ENCODE measurements at places on chromosomes 1 and 21.

DNA sequence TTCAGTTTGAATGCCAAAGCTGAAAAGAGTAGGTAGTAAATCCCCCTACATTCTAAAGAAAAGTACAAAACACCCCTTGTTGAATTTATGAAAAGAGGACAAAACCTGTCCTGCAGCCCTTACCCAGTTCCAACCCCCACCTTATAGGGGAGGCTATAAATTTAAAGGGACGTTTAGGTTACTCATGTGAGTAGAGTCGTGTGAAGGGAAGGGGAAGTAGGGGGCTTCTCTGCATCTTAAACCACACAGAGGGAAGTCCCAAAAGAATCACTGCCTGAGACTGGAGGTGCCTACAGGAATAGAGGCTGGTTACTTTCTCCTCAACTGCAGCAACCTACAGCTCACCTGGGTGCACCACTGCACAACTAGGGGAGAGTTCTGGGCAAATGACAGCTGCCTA lies 36.7 kb upstream of the KIRREL1 start:
- no peak for DNase-seq

DNA sequence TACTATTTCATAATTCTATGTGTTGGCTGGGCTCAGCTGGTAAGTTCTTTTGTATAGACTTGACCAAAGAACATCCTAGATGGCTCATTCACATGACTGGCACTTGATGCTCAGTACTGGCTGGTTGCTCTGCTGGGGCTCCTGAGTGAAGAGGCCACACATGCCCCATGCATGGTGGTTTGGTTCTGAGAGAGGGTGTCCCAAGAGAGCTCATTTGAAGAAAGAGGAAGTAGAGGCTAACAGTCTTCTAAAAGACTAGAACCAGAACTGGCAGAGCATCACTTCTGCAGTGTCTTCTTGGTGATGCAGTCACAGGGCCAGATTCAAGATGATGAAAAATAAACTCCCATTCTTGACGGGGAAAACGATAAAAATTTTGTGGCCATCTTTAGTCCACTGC lies 5.2 kb upstream of the BACH1 start:
- DNase-seq: no peak

GRCh38 chr1:119321666-119322419 lies 46.7 kb upstream of the HAO2 start:
- DNase-seq: no peak

DNA sequence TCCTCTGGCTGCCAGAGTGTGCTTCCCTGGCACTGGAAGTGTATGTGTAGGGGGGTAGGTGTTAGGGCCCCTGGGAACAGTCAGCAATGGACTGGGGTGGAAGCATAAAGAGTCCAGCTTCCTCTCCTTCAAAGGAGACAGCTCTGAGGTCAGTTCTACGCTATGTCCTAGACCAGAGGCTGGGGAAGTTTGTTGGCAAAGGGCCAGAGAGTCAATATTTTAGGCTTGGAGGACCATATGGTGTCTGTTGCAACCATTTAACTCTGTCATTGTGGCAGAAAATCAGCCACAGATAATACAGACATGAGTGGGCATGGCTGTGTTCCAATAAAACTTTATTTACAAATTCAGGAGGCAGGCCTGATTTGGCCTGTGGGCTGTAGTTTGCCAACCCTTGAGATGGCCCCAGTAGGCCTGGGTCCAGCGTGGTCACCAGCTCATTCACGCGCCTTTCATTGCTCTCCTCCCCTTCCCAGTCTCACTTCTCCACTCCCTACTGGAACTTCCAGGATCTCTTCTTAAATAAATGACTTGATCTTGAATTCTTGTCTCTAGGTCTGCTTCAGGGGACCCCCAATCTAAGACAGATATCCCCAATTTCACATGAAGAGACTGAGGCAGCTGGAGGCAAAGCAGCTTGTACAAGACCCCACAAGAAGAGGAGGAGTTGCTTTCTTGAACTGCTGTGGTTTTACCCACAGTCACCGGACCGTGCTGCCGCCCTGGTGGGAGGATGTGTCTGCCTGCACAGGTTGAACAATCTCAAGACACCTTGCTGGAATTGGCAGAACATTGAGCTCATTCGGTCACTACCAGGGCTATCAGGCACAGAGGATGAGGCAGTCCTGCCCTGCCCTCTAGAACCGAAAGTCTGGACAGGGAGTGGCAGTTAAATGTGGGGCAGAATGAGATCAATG lies 162.4 kb upstream of the POU3F1 start:
- DNase-seq: no peak

DNA sequence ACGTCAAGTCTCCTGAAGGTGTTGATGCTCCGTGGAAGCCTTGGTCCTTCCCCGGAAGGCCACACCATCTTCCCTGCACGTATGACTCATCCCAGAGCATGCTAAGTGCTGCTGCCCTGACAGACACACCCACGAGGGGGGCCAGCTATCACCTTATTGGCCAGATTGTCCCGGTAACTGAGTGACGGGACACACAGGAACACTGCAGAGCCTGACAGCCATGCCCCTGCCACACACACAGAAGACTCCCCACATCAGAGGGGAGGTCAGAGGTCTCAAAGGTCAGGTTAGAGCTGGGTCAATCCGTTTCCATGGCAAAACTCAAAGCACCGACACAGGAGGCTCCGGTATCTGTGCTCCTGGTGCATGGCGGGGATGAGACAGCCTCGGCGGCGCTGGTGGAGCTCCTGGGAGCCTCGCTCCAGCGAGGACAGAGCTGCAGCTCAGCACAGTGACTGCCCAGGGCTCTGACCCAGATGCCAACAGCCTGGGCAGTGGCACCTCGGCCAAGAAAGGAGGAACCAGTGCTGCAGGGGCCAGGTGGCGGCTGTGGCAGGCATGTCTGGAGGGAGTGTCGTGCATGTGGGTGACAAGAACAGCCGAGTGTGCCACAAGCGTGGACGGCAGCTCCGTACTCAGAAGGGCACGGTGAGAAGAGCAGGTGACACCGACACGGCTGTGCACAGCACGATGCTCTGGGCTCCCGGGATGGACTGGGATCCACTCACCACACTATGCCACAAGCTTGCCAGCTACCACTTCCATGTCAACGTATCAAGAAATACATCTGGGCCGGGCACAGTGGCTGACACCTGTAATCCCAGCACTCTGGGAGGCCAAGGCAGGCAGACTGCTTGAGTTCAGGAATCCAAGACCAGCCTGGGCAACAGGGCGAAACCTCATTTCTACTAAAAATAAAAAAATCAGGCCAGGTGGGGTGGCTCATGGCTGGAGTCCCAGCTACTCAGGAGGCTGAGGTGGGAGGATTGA lies 14.8 kb upstream of the TMEM240 start:
- no peak for DNase-seq

GRCh38 chr1:83516369-83516768 lies 482.6 kb downstream of the TTLL7 start:
- no peak for DNase-seq

DNA sequence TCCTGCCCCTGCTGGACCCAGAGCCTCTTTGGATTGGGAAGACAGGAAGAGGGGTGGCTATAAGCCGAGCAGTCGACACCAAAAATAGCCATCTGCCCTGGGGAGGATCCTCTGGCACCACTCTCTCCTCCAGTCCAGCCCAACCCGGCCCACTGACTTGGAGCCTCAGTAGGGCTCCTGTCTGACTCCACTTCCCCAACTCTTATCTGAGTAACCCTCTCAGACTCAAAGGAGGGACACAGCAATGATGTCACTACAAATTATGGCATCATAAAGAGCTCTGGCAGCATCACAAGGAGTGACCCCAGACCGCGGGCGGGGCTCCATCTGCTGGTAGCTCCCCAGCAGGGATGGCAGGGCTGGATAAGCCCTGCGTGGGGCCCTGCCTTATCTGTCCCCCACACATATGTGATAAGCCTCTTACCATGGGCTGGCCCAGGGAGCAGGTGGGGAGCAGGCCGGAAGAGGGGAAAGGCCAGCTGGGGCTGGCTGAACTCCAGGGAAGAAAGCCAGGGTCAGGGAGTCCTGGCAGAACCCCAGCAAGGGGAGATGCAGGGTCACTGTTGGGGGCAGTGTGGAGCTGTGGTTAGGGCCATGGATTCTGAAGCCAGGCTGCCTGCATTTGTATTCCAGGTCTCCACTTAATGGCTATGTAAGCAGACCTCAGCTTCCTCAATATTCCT lies 4.6 kb upstream of the SLC6A9 start:
- DNase-seq: no peak

GRCh38 chr1:170874671-170875070 lies 60.7 kb upstream of the MROH9 start:
- no peak for DNase-seq

GRCh38 chr1:244454412-244454811 lies 2.7 kb upstream of the ADSS2 start:
- DNase-seq: no peak

DNA sequence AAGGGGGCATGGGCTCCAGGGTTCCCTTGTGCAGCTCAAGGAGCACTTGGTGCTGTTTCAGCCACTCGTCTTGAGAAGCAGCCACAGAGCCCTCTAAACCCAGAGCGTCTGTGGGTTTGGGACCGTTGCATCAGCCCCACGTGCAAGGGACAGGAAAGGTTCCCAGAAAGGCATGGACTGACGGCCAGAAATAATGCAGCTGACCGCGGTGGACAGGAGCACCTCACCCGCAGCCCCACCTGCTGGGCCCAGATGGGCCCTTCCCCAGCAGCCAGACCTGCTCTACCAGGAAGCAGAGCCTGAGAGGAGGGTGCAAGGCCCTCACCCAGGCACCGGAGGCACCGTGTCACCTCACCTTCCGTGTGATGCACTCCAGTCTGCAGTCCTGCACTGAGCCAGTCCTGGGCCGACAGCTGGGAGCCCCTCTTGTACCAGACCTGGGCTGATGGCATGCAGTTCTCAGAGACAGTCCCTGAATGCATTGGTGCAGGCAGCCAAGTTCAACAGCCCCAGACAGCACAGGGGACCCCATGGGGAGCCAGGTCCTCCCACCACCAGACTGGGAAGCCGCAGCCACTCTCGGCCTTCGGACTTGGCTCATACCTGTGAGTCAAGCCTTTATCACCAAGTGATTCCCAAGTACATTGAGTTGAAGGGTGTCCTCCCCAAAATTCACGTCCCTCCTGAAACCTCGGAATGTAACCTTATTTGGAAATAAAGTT lies 4.8 kb upstream of the TFF3 start:
- DNase-seq: no peak

DNA sequence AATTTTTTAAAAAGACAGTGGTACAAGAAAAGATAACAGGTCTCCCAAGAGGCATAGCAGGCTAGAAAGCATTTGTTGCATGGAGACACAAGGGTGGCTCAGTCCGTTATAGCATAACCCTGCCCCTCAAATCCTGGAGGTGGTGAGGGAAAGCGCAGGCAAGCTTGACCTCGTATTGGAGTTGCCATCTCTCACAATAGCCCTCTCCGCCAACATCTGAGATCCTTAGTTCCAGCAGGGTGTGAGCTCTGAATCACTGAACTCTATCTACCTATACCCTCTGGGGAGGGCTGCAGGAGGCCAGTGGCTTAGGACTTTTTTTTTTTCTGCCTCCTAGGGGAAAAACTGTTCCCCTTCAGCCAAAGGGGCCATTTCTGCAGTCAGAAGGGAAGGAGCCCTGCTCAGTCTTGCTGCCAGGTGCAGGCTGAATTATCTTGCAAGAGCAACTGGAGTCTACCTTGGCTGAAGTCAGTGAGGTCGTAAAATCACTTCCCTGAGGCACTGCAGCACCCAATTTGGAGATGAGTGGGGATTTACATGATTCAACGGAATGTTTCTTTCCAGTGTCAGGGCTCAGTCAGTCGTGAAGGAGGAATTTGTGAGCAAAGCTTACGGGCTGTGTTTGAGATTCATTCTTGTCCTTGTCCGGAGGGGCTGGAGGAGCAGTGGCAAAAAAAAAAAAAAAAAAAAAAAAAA lies 17.2 kb upstream of the C8A start:
- no peak for DNase-seq

GRCh38 chr21:37564341-37564923 lies 197.9 kb downstream of the DYRK1A start:
- DNase-seq: peak; percentile 88

- no peak for DNase-seq
Measured at GRCh38 chr21:41810597-41810932, 43.7 kb upstream of the RIPK4 start.

GRCh38 chr1:24481843-24482610 lies 20.6 kb upstream of the RCAN3 start:
- DNase-seq: no peak

DNA sequence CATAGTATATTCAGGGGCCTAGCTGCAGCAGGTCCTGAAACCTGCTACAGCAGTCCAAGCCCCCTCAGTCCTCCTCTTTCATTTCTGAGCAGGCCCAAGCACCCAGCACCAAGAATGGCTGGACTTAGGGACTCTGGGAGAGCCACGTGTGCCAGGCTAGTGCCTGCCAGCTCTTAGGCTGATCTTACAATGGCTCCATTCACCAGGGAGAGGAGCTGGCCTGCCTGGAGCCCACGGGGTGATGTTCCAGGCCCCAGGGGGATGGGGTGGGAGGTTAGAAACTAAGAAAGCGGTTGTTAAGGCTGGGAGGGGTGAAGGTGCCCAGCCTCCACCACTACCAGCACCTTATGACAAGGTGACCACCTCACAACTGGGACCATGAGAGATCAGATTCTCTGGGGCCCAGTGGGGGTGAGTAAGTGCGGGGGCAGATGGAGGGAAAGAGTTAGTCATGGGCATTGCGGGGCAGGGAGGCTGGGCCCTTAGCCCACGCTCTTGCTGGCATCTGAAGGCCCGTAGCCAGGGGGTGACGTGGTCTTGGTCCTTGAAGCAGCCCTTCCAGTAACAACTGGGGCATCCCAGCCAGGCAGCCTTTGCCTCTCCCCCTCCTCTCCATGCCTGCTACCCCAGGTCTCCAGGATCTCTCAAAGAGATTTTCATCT lies 30.3 kb upstream of the CLIC4 start:
- DNase-seq: no peak

DNA sequence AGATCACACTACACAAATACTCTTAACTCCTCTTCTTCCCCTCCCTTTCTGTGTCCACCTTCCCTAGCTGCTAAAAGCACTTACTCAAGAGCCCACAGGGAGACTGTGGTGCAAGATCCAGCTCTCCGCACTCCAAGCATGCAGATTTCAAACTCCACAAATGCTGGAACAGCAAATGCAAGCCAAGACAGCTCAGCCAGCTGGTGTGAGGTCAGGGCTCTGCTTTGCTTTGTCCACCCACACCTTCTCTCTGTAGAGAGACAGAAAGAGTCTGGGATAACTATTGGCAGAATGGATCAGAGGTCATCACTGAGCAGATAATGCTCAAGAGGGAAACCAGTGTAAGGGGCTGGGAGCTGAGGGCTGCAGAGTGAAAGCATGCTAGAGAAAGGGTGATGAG lies 45.2 kb upstream of the DPT start:
- DNase-seq: no peak

All from SW 1271 (cell line).